D721Med (cell line): ENCODE measurements at places on chromosomes 13 and 19.

DNA sequence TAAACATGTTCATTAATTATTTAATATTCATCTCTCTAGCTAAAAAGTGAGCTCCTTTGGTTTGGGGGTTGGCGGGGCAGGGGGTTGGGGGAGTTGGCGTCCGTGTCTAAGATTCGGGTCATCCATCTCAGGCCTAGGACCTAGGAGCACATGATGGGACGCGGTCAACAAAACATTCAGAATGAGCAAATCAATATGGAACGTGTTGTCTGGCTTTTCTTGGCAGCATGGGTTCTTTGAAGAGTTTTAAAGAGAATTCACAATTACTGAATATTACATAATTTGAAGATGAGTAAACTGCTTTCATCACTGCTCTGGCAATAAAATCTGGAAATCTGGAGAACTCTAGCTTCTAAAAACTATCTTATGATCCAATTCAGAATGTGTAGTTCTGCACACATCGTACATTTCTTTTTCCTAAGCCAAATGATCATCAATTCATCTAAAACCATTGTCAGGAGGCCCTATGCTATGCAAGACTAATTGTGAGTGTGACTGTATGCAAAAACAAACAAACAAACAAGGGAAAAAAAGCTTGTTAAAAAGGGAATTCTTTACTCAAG is 5.4 kb upstream of the ARGLU1 start:
- no peak for DNase-seq

GRCh38 chr19:39142630-39143029 is 17.0 kb downstream of the PAK4 start:
- no peak for DNase-seq

DNA sequence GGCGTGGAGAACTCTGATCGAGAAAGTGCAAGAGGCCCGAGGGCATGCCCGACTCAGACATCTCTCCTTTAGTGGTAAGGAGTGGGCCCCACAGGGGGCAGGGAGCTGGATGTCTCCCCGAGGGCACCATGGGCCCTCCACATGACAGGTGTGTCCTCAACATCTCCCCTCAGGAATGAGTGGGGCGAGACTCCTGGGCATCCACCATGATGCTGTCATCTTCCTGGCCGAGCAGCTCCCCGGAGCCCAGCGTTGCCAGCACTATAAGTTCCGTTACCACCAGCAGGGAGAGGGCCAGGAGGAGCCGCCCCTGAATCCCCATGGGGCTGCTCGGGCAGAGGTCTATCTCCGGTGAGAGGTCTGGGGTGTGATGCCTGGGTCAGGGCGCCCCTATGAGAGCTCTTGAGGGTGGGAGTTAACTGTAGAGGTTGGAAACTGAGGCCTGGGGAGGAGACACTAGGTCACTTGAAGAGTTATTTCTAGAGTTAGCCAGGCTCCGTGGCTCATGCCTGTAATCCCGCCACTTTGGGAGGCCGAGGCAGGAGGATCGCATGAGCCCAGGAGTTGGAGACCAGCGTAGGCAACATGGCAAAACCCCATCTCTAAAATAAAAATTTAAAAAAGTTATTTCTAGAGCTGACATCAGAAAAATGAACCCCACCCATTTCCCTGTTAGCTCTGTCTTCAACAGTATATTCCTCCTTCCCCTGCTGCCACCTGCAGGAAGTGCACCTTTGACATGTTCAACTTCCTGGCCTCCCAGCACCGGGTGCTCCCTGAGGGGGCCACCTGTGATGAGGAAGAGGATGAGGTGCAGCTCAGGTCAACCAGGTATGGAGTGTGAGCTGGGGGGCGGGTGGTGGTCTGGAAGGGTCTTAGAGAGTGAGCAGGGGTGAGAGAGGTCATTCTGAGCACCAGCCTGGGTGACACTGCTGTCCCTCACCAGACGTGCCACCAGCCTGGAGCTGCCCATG is 5.1 kb downstream of the IGFLR1 start:
- DNase-seq: peak; percentile 28

DNA sequence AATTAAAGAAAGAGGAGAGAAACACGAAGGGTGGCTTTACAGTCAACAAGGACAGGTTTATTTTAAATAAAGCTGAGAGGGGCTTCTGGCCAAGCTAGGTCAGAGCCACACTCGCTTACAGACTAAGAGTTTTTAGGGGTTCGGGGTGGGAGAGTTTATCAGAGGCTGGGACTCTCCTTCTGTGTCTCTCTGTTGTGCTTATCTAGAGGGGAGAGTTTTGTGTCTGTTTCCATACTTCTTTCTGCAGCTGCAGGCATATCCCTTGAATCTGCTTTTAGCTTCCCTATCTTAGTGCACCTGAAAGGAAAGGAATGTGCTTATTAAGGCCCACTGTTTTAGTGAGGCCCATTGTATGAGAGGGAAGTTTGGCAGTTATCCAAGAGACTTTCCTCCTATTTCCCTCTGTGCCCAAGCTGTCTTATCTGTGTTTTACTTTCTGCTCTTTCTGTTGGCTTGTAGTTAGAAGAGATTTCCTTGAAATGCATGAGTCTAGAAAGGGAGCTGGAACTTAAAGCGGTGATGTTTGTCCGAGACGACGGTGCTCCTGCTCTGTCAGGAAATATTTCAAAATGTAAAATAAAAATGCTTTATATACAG is 275.3 kb downstream of the KCTD12 start:
- no peak for DNase-seq
